ENCODE measurements at places on chromosomes 1 and 21. TPM values are rescaled to one million over a fixed set of nuclear protein-coding genes. Genes with fewer than 3 reads are reported as not detected.

DNA sequence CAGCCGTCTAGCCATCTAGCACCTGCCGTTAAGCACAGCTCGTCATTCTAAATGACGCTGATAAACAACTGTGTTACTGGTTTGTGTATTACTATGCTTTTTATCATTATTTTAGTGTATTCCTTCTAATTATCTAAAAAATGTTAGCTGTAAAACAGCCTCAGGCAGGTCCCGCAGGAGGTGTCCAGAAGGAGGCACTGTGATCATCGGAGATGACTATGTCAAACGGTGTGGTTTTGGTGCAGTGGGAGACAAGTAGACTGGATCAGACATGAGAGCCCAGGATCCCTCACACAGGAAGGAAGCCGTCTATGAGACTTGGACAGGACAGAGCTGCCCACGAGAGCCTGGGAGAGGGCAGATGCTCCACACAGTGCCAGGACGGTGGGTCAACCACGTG lies 55.3 kb upstream of the COL6A1 start:
- no peaks in the 10 kb centered on the region for H3K4me1 ChIP-seq
- H3K4me3 ChIP-seq: no peak overlapping the region
- H3K36me3 ChIP-seq: no peaks in the 10 kb centered on the region

DNA sequence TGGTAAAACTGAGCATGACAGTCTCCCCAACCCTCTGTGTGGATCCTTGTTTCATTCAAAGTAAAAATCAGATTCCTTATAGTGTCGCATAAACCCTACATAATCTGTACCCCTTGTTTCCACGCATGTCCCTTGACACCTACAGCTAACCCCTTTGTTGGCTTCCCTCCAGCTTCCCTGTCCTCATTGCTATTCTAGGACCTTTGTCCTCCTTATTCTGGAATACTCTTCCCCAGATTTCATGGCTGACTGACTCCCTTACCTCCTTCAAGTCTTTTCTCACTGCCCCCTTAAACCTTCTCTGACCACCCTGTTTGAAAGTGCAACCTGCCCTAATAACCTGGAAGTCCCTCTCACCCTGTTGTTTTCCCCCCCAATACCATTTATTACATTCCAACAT lies 4.0 kb downstream of the RNF11 start:
- no peak for DNase-seq
- H3K27me3 ChIP-seq: no peaks in the 10 kb centered on the region

DNA sequence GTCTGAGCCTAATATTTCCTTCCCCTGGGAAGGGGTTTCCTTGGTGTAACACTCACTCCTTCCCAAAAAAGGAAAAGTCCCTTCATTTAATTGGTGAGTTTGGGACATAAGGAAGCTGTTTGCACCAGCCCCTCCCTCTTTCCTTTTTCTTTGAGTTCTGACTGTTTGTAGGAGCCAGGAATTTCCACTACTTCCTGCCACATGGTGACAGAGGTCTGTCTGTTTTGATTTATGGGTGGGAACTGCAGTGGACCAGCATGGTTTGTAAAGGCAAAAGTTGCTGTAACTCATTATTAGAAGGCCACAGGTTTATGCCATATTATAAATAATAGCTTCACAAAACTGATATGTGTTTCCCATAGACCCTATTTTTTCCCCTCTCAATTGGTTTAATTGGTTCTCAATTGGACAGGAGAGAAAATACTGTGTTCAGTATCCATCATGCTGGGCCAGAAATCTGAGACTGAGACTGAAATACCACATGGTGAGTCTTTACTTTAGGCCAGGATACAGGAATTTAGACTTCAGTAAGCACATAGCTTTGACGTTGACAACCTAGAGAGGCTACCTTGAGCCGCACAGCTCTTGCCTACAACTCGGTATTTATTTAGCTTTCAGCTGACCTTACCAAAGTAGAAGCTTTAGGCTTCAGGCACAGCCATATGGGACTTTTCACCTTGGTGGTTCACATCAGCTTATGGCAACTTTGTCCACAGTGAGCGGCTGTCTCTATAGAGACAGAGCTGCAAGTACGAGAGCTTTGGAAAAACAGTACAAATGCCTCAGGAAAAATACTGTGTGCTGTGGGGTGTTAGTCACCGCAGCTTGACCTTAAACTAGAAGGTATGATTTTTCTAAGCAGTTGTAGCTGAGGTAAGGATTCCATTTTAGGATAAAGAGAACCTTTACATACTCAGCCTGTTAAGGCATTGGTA lies 40.0 kb upstream of the RGS7 start:
- H3K4me3 ChIP-seq: no peak overlapping the region
- no peak overlapping the region for H3K27ac ChIP-seq
- no peaks in the 10 kb centered on the region for H3K27me3 ChIP-seq
- H3K4me1 ChIP-seq: no peaks in the 10 kb centered on the region

DNA sequence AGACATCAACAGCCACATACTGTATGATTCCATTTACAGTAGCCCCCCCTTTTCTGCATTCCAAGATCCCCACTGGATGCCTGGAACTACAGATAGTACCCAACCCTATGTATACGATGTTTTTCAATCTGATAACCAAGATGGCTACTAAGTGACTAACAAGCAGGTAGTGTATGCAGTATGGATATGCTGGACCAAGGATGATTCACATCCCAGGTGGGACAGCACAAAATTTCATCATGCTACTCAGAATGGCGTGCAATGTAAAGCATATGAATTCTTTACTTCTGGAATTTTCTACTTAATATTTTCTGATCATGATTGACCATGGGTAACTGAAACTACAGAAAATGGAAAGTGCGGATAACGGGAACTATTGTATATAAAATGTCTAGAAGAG lies 30.0 kb upstream of the MRPS6 start:
- DNase-seq: no peak
- H3K27ac ChIP-seq: no peak overlapping the region
- no peaks in the 10 kb centered on the region for H3K36me3 ChIP-seq

DNA sequence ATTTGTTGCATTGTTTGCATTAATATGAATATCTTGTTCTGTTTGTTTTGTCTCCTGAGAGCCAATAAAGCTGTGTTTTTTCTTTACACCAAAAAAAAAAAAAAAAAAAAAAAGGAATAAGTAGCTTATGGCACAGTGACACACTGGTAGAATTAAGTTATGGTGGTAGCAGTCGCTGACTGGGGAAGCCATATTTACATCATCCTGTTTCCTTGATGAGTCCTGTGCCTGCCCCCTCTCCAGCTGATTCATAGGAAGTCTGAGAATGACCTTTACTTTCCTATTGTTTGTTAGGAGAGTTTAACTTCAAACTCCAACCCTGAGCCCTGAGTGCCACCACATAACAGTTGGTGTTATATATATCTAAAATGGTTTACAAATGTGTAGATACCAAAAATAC lies 62.2 kb downstream of the OBSCN start:
- no peak for DNase-seq
- no peak overlapping the region for H3K4me3 ChIP-seq
- H3K4me1 ChIP-seq: no peaks in the 10 kb centered on the region
- H3K27me3 ChIP-seq: no peaks in the 10 kb centered on the region
- H3K27ac ChIP-seq: no peak overlapping the region

DNA sequence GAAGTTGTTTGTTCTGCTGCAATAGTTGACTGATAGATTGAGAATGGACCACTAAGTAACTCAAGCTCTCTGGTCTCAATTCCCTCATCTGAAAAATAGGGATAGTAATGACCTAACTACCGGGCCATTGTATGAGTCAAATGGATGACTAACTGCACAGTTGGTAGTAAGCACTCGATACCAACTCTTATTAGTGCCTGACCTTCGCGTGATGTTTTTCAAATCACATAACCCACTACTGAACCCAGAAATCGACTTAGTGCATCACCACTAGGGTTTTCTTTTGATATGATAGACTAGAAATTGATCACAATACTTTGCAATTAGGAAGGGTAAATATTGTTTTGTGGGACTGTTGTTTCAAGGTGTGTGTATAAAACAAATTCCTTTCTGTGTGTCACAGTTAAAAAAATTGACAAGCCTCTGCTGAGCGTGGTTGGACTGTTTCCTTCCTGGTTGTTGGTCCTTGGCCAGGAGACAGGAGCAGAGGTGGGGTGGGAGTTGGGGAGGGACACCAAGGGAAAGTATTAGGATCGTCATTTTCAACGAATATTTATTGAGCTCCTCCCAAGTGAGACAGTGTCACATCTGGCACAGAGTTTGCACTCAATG lies 54.0 kb upstream of the LRP8 start:
- DNase-seq: no peak
- no peak overlapping the region for H3K27ac ChIP-seq
- no peaks in the 10 kb centered on the region for H3K4me1 ChIP-seq
- H3K27me3 ChIP-seq: no peaks in the 10 kb centered on the region
- H3K4me3 ChIP-seq: no peak overlapping the region

- H3K27me3 ChIP-seq: no peaks in the 10 kb centered on the region
- no peaks in the 10 kb centered on the region for H3K36me3 ChIP-seq
- DNase-seq: no peak
These were observed 4.4 kb upstream of the FMO1 start for GRCh38 chr1:171243878-171244277.

DNA sequence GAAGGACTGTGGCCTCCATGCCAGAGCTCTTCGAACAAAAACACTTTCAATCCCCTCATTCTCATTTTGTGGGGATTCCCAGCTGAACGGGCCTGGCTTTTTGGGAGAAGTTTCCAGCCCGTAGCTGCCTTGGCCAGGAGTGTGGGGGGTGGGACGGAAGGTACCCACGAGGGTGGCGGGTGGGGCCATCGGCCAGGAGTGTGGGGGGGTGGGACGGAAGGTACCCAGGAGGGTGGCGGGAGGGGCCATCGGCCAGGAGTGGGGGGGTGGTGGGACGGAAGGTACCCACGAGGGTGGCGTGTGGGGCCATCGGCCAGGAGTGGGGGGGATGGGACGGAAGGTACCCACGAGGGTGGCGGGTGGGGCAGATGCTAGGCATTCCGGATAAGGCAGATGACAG lies 71.7 kb upstream of the ZBTB18 start:
- no peaks in the 10 kb centered on the region for H3K36me3 ChIP-seq
- no peak overlapping the region for H3K27ac ChIP-seq
- H3K27me3 ChIP-seq: no peaks in the 10 kb centered on the region
- H3K4me1 ChIP-seq: no peaks in the 10 kb centered on the region

- DNase-seq: no peak
- peaks cover 56% of the 10 kb centered on the region for H3K36me3 ChIP-seq
- H3K27me3 ChIP-seq: no peaks in the 10 kb centered on the region
- H3K4me1 ChIP-seq: no peaks in the 10 kb centered on the region
These were observed 9.4 kb downstream of the MFN2 start for GRCh38 chr1:11989669-11990068.

DNA sequence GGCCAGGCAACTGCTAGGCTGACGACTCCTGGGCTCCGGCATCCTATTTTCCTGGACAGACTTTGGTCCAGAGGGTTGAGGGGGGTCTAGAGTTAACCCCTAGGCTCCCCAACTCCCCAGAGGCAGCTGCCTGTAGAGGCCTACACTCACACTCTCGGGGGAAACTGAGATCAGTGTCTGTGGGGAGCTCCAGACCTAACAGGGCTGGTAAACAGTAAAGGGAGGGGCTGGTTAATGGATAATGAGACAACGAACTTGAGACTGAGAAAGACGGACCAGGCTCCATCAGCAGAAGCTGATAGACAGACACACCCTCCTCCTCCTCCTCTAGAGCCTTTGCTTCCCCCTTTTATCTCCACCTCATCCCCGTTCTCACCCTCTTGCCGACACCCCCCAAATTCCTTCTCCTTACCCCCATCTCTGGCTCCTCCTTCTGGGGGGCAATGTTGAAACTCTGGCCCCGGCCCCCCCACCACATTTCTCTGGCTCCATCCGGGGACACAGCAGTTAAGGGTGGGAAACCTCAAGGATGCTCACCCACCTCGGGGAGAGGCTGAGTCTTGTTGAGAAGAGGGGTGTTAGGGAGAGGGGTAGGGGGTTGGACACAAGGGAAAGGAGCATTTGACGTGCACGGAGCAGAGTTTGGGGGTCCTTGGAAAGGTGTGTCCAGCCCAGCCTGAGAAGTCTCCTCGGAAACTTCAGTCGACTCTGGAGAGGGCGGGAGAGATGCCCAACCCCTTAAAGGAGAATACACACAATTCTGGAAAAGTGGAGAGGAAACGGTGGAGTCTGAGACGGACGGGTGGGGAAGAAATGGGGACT lies at the start of gene MTMR11:
Gene MTMR11 (minus strand): TSS at position 710 of the 822 bp plus-strand sequence. CDS start 232 bp downstream, at position 478.
- H3K36me3 ChIP-seq: peaks cover 5% of the 10 kb centered on the region
- DNase-seq: peak; percentile 59
- H3K27ac ChIP-seq: peak within 1 kb of the TSS; percentile 80
- no peaks in the 10 kb centered on the region for H3K27me3 ChIP-seq
- H3K4me1 ChIP-seq: peaks cover 33% of the 10 kb centered on the region

- H3K27me3 ChIP-seq: no peaks in the 10 kb centered on the region
- no peaks in the 10 kb centered on the region for H3K4me1 ChIP-seq
- DNase-seq: no peak
- no peak overlapping the region for H3K4me3 ChIP-seq
- H3K36me3 ChIP-seq: no peaks in the 10 kb centered on the region
These were observed 11.8 kb upstream of the SDHB start for GRCh38 chr1:17065666-17066065.

GRCh38 chr21:41643246-41643966 lies 123.4 kb downstream of the RIPK4 start:
- no peak overlapping the region for H3K4me3 ChIP-seq
- H3K27me3 ChIP-seq: no peaks in the 10 kb centered on the region
- no peaks in the 10 kb centered on the region for H3K36me3 ChIP-seq
- H3K4me1 ChIP-seq: no peaks in the 10 kb centered on the region
- DNase-seq: no peak
- no peak overlapping the region for H3K27ac ChIP-seq

DNA sequence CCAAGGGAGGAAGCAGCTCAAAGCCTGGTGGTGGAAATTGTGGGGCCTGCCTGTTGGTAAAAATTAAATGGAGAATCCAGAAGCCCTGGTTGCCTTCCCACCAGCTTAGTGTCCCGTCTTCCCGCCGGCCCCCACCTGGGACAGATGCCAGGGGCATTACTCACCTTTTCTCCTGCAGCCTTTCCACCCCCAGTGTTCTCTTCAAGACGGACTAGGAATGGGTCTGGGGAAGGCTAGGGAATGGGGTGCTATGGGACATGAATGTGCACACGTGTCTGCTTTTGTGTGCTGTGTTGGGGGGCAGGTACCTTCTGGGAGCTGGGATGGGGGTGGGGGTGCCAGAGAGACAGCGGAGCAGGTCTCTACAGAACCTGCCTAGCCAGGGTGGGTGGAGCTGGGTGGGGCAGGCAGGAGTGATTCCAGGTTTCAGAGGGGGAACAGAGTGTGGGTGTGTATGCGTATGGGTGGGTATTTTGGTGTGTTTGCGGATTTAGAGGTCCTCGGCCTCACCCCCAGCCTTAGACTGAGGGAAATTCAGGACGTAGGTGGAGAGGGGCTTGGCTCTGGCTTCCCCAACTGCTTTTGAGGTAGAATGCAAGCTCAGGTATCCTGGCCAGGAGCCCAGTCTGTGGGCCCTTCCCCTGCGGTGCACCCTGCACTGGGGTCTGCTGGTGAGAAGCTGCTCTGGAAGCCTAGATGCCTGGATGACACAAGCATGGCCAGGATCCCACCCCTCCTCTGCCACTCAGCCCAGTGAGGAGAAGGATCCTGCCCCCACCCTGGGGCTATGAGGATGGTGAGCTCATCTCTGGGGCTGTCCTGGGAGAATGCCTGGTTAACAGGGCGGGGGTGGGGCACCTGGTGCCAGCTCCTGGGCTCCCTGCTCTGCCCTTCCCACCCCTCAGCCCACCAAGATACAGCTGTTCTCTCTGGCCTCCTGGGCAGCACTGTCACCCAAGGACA lies 7.8 kb downstream of the VANGL2 start:
- DNase-seq: no peak
- H3K4me1 ChIP-seq: no peaks in the 10 kb centered on the region
- H3K27me3 ChIP-seq: no peaks in the 10 kb centered on the region
- H3K4me3 ChIP-seq: no peak overlapping the region

KRTAP19-3 gene
- not detected for polyA plus RNA-seq

CD84 gene
- 3.2 TPM for polyA plus RNA-seq

LDLRAP1 gene
- polyA plus RNA-seq: 25.6 TPM

OR2AK2 gene
- polyA plus RNA-seq: not detected

CHRNB2 gene
- 0.37 TPM for polyA plus RNA-seq

LDLRAD2 gene
- polyA plus RNA-seq: 5.4 TPM

CRYAA gene
- polyA plus RNA-seq: not detected

OLIG2 gene
- 0.16 TPM for polyA plus RNA-seq

Measured in adrenal gland (tissue), 19 donors.